Lung microvascular endothelial cell (primary cell): ENCODE measurements at places on chromosomes 3 and 15.

- DNase-seq, result no peak
These were observed 112.1 kb downstream of the CMSS1 start for GRCh38 chr3:99929745-99930139.

DNA sequence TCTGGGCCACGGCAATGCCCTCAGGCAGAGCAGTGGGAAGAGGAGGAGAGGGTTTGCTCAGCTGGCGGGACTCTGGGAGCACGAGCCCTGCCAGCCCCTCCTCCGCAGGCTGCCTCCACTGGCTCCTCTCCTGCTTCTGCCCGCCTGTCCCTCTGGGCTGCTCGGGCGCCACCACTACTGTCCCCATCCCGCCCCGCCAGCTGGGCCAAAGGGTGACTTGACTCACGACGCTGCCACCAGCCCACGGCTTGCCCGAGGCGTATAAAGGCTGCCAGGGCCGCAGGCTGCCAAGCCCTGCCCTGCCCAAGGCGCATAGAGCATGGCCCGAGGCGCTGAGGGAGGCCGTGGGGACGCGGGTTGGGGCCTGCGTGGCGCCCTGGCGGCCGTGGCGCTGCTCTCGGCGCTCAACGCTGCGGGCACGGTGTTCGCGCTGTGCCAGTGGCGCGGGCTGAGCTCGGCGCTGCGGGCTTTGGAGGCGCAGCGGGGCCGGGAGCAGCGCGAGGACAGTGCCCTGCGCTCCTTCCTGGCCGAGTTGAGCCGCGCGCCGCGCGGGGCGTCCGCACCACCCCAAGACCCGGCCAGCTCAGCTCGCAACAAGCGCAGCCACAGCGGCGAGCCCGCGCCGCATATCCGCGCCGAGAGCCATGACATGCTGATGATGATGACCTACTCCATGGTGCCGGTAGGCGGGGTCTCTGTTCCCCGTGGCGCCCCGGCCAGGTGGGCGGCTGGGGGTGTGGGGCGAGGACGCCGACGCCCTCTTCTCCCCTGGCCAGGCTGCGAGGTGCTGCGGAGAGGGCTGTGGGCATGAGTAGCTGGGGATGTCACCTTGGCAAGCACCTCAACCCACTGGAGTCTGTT, at the start of gene GLDN:
GLDN (plus strand) TSS at position 290 of the 861 bp plus-strand sequence; CDS start at position 320, 30 bp downstream.
- DNase-seq, result peak; percentile 13

- DNase-seq, result no peak
These were observed 62.6 kb downstream of the SMAD3 start for GRCh38 chr15:67127965-67128364.

DNA sequence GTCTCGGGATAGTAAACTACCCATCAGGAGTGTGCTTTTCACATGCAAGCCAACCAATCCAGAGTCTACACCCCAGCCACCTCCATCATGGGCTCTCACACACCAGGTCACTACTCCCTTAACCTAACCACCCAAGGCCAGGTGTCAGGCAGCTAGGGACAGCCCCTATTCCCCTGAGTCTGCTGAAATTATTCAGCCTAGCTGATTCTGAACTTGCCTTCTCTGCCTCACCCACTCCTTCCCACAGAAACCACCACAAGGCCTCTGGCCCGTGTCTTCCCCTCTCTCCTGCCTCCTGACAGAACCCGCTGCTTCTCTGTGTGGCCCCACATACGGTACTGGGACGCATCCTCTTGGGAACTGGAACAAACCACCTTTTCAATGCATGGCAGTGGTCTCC, 82.1 kb downstream of the PCSK6 start:
- no peak for DNase-seq

- no peak for DNase-seq
These were observed 236.2 kb upstream of the THBS1 start for GRCh38 chr15:39344662-39345141.

- peak; percentile 98 for DNase-seq
These were observed 29.3 kb downstream of the RFTN1 start for GRCh38 chr3:16484216-16484615.

- DNase-seq, result no peak
These were observed 10.2 kb downstream of the STIMATE start for GRCh38 chr3:52887166-52887565.

GRCh38 chr3:197892162-197892561, 57.8 kb upstream of the RPL35A start:
- DNase-seq, result no peak

DNA sequence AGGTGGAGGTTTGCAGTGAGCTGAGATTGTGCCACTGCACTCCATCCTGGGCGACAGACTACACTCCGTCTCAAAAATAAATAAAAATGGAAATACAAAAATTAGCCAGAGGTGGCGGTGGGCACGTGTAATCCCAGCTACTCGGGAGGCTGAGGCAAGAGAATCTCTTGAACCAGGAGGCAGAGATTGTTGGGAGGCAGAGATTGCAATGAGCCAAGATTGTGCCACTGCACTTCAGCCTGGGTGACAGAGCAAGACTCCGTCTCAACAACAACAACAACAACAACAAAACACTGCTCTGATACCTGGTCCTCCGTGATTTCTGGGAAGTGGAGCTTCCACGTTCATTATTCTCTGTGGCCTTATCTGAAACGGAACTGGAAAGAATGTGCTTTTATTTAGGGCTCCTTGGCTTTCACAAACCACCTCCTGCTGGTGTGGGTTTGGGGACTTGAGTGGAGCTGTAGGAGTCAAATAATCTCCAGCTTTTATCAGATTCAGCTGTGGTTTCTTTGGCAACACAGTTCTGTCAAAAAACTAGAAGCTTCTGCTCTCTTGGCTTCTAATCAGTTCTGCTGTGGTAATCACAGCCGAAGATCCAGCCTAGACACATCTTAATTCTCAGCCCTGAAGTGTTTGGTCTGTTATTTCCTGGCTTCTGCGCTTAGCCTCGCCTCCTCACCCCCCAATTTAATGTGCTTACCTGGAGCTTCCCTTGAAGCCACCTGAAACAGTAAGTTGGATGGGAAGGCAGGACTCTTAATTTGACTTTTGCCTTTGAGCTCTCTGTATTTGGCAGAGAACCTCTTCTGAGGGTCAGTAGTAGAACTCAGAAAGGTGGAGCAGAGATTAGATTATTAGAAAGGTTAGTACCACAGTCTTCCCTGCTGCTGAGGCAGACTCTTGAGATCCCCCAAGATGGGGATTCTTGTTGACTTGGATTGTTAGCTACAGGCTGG, 21.4 kb downstream of the IRAK2 start:
- DNase-seq, result no peak

DNA sequence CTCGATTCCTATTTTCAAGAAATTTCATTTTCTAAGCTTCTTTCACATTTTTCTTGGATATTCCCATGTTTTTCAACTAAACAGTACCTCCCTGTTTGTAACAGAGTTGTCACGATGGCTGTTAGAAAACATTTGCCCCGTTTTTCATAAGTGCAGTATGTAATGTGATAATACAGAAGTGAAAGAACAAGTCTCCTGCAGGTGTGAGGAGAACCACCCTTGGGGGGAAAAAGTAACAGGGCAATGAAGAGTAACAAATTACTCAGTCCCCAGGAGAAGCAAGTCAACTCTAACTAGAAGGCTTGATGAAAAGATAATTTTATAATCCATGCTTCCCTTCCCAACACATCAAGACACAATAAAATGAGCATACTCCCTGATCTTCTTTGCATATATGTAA, 493.3 kb downstream of the FOXP1 start:
- DNase-seq, result no peak

GRCh38 chr3:71421475-71421819, 162.1 kb downstream of the FOXP1 start:
- no peak for DNase-seq

- peak; percentile 43 for DNase-seq
These were observed 775 bp downstream of the C3orf33 start for GRCh38 chr3:155805204-155805801.

DNA sequence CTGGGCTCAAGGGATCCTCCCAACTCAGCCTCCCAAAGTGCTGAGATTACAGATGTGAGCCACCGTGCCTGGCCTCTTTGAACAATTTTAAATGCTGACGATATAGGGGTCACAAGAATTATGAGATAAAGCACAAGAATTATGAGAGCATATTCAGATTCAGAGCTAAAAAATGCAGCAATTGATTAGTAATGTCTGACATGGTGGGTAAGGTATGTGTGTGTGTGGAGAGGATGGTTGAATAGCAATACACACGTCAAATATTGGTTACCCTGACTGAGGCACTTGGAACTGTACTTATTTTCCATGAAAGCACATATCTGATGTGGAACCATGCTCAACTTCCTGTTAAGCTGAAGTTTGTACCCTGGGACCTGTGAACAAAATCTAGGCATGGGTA, 115.6 kb downstream of the EOMES start:
- DNase-seq, result no peak
